ENCODE measurements at places on chromosomes 16 and 17. TPM values are rescaled to one million over a fixed set of nuclear protein-coding genes. Genes with fewer than 3 reads are reported as not detected.
A peak's percentile ranks its signal among the peaks of the same experiment; 100 is the strongest.

- no peak for DNase-seq
Measured at GRCh38 chr17:72102366-72102765, 18.5 kb upstream of the SOX9 start.

CD300LB gene
- total RNA-seq: not detected

- no peak for DNase-seq
Measured at GRCh38 chr17:1067282-1067956, 70.5 kb downstream of the TIMM22 start.

CMTM2 gene
- not detected for total RNA-seq

CCL8 gene
- total RNA-seq: not detected

GRCh38 chr16:67428146-67428731 is 2.7 kb upstream of the HSD11B2 start:
- peak; percentile 49 for DNase-seq

- DNase-seq: no peak
Measured at GRCh38 chr17:73767696-73768095, 123.5 kb upstream of the SDK2 start.

DNA sequence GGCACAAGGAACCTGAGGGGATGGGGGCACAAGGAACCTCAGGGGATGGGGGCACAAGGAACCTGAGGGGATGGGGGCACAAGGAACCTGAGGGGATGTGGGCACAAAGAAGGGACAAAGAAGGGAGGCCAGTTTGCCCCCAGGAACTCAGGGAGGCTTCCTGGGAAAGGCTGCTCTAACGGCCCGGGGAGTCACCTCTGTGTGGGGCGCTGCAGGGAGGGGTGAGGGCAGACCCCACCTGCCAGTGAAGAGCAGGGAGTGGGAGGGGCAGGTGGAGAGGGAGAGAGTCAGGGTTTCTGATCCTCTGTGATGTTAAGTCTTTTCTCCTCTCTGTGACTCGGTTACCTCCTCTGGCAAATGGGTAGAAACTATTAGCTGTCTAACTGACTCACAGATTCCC is 57.7 kb downstream of the TIMM22 start:
- DNase-seq: peak; percentile 16

GRCh38 chr16:89361751-89362539 is 128.4 kb downstream of the ANKRD11 start:
- DNase-seq: peak; percentile 54

GRCh38 chr16:12874186-12874585 is 27.2 kb upstream of the SHISA9 start:
- DNase-seq: no peak

DNA sequence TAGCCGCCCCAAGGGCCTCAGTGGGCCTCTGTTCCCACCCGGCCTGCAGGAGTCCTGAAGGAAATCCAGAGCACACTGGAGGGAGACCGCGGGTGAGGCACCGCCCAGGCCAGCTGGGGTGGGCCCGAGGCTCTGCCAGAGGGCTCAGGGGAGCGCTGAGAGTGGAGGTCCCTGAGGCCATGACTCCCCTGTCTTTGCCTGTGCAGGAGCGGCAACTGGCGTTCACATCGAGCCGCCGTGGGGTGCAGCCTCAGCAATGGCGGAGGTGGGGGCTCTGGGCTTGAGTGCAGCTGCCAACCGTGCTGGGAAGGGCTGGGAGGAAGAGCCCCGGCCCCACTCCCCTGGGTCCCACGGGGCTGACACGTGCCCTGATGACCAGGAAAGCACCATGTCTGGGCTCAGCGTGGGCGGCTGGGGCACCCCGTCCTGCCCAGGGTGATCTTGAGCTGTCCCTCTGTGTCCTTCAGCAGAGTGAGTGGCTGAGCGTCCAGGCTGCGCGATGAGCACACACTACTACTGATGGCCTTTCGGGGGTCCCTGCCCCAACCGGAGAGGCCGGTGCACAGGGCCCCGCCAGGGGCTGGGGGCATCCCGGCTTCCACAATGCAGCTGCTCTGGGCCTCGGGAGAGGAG is 13.1 kb upstream of the MYO15B start:
- no peak for DNase-seq

DNA sequence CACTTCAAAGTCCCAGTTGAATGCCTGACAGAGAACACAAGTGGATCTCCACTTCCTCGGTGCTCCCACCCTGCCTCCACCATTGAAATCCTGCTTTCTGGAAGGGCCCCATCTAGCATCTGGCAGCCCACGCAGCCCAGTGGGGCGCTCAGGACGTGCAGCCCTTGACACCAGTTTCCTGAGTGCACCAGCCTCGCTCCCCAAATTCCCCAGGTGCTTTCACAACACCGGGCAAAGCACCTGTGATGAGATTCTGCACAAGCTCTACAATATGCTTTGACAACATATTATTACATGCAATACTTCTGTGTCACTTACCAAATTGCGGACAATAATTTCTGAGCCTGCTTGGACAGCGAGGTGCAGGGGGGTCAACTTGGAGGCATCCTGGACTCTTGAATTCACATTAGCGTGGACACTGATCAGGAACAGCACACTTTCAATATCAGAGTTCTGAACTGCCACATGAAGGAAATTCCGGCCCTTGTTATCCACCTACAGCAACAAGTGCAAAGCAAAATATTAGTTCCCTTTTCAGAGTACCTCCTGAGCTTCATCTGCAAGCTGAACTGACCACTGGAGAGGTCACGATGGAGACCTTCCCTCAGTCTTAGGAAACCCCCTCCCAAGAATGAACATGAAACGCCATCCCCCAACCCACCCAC is 33.9 kb downstream of the CYB5D2 start:
- no peak for DNase-seq

NPIPB13 gene
- total RNA-seq: 33.8 TPM

- no peak for DNase-seq
Measured at GRCh38 chr17:35142467-35142796, 329 bp upstream of the NLE1 start.

ELMO3 gene
- total RNA-seq: 1.8 TPM

ZNRF1 gene
- total RNA-seq: 37.5 TPM

- no peak for DNase-seq
Measured at GRCh38 chr16:83717308-83717707, 90.5 kb upstream of the HSBP1 start.

DNA sequence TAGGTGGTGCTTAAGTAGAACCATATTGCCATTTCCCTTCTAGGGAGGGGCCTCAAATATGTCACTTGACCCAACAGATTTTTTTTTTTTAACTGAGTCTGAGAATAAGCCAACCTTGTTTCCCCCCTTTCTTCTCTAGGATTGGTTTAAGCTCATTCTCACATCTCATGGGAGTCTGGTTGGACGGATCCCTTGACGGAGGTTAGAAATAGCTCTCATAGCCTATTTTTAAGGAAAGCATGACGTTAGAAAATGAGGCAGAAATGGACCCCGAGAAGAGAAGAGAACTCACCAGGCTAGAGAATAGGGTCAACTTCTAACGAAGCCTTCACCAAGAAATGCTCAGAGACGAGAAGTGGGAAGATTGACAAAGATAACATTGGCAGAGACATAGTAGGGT is 95.1 kb upstream of the ZFHX3 start:
- DNase-seq: no peak

CDRT15 gene
- not detected for total RNA-seq

- no peak for DNase-seq
Measured at GRCh38 chr16:58497935-58498334, 2.0 kb upstream of the NDRG4 start.

DNA sequence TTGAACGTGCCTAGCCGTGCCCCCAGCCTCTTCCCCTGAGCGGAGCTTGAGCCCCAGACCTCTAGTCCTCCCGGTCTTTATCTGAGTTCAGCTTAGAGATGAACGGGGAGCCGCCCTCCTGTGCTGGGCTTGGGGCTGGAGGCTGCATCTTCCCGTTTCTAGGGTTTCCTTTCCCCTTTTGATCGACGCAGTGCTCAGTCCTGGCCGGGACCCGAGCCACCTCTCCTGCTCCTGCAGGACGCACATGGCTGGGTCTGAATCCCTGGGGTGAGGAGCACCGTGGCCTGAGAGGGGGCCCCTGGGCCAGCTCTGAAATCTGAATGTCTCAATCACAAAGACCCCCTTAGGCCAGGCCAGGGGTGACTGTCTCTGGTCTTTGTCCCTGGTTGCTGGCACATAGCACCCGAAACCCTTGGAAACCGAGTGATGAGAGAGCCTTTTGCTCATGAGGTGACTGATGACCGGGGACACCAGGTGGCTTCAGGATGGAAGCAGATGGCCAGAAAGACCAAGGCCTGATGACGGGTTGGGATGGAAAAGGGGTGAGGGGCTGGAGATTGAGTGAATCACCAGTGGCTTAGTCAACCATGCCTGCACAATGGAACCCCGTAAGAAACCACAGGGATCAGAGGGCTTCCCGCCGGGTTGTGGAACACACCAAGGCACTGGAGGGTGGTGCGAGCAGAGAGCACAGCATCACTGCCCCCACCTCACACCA is 724 bp downstream of the GAA start:
- DNase-seq: peak; percentile 22
